ENCODE measurements at places on chromosomes 6 and 20.

- DNase-seq: peak; percentile 71
Measured at GRCh38 chr20:34069341-34070078, 42.5 kb downstream of the EIF2S2 start.

DNA sequence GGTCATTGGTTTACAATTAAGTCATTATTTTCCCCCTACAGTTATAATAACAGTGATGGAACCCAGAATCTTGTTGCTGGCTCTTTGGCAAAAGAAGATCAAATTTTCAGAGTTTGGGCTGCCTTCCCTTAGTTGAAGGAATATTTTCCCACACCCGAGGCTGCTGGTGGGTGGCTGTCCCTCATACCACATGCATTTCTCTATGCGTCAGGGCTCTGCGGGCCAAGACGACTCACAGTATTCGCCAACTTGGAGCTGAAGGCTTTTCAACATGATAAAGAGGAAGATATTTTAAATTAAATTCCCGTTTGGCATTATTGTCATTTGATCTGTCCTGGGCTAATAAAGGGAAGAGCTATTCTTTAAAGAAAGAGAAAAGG is 102.2 kb upstream of the SASH1 start:
- DNase-seq: no peak

DNA sequence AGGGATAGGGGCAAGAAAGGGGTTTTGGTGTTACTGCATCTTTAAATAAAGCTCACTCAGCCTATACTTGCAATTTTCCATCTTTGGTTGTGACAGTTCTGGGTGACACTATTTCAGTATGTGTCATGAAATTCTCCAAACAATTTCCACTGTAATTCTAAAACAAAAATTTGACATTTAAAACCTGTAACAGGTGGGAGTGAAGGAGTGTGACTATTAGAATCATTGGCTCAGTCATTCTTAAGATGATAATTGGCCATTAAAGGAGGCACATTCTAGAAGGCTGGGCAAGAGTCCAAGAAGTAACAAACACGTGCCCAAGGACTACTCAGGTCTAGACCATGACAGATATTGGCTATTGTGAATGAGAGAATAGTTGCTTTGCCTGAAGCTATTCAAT is 153.3 kb upstream of the ARG1 start:
- DNase-seq: no peak

GRCh38 chr6:72832271-72832670 is 210.4 kb downstream of the KCNQ5 start:
- no peak for DNase-seq

DNA sequence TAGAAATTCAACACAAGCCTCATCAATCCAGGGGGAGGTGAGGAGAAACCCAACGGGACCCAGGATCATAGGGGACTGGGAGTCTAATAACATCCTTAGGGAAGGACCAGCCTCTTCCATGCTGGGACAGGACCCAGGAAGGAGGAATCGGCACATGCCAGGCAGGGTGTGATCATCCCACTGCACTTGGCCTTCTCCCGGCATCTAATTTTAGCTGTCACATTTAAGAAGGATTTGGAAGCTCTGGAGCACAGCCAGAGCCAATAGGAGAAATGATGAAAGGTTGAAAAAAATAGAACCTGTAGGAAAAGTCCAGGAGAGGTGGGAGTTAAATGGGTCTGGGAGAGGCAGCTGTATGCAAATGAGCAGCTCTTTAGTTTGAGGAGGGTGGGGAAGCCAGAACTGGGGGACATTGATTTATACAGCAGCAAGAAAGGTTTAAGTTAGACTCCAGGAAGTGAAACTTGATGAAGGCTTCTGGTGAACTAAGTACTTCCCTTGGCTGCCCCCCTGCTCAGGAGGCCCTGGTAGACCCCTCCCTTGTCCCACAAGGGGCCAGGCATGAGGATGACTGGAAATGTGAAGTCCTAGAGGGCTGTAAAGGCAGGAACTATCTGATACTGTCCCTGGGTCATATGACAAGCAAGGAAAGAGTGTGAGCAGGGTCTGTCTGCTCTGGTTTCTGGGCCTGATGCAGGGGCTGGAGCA is 260.3 kb downstream of the LRFN2 start:
- DNase-seq: no peak

DNA sequence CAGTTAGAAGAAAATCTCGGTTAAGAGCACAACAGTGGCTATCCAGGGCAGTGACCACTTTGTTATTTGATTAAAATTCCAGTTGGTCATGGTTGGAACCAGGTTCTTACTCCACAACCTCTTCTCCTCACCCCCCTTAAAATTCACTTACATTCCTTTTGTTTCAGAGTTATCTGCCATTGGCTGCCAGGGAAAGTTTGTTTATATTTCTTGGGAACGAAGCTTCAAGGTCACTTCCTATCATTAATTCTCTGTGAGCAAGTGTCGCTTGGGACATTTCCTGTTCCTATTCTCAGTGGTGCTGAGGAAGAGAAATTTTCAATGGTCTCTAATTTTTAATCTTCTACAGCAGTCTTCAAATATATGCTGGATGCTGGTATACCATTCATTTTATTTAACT is 121.1 kb upstream of the COL21A1 start:
- no peak for DNase-seq

GRCh38 chr6:47059216-47059885 is 17.2 kb upstream of the ADGRF1 start:
- no peak for DNase-seq

- no peak for DNase-seq
Measured at GRCh38 chr6:116446399-116446798, 14.8 kb upstream of the CALHM6 start.

GRCh38 chr6:150491811-150492172 is 107.9 kb upstream of the PLEKHG1 start:
- no peak for DNase-seq

- no peak for DNase-seq
Measured at GRCh38 chr6:146946559-146946958, 257.7 kb upstream of the STXBP5 start.

DNA sequence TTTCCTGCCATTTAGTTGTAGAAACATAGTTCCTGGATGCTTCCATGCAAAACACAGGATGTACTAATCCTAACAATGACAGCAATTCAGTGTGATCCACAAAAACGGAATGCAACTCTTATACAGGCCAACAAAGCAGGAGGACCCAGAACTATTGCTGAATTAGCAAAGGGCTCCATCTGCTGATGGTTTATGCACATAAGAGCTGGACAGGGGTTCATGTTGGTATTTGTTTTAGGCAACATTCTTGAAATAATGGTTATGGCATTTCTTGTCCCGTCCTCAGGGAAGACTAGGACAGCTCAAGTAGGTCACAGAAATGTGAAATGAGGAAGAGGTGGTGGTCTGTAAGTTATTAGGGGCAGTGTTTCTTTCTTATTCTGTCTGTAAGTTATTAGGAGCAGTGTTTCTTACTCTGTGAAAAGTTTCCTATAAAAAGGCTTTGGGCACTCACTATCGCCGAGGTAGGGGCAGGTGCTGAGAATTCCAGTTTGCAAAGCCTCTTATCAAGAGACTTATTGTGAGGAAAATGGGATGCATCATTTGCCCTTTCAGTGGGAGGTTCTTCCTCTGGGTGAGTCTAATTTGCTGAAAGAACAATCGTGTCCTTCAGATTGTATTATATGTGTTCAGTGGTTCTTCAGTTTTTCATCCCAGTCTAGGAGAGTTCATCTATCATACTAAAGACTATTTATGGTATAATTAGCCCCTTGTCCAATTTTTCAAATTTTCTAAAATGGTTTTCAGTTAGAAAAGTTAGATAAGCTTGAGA is 171.1 kb downstream of the MCHR2 start:
- peak; percentile 10 for DNase-seq

DNA sequence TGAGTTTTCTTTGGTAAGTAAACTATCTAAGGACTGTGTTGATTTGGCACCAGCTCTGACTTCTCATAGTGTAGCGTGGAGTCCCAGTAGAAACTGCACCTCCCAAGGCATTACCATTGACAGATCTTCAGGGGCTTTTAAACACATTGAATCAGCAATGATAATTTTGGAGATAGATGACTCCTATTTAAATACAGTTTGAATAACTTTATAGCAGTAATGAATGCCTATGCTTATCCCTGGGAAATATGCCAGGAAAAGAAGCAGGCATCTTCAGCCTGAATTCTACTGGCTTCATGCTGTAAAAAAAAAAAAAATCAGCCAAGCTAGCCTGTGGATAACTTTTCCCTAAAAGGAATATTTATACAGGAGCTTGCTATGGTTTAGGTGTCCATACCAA is 895.9 kb downstream of the EYS start:
- no peak for DNase-seq

- no peak for DNase-seq
Measured at GRCh38 chr6:41040101-41040939, 1.3 kb upstream of the UNC5CL start.

DNA sequence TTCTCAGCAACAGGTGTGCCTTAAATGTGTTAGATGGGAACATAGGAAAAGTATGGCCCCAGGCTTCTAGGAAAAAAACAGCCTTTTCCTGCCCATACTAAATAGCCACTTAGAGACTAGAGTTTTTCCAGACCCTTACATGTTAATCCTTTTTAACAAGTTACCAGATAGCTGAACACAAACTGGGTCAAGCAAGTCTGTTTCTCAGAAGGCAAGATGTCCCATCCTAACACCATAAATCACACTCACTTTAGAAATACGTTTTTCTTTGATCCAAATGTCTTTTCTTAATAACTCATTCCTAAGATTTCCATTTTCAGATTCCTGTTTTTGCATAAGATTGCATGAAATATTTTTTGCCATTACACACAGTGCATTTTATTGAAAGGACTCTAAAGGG is 241.3 kb downstream of the KCNQ5 start:
- no peak for DNase-seq

DNA sequence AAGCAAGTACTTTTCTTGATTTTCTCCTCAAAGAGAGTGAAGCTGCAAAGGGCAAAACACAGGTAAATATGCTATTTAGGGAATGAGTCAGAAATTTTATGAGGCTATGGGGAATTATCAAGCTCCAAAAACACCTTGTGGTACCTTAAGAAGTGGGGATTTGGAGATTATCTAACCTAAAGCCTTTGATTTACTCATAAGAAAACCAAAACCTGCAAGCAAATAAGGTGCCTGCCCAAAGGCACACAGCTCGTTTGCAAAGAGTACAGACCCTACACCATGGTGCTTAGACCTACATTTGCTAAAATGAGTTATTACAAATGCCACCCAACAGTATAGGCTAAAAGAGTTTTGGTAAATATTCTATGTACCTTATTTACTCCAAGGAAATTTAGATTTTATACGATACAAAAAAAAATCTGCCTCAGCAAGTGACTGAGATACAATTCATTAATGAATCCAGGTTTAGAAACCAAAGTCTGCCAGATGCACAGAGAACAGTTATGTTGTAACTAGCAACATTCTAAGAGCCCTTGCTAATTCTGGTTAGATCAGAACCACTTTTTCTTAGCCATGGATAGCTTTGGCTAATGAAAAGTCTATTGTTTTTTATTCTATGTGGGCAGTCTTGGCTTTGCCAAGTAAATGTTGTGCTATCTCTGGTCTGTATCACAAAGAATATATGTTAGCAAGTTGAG is 101.5 kb downstream of the KHDC1L start:
- DNase-seq: no peak

- no peak for DNase-seq
Measured at GRCh38 chr6:5266423-5266822, 5.1 kb downstream of the FARS2 start.

DNA sequence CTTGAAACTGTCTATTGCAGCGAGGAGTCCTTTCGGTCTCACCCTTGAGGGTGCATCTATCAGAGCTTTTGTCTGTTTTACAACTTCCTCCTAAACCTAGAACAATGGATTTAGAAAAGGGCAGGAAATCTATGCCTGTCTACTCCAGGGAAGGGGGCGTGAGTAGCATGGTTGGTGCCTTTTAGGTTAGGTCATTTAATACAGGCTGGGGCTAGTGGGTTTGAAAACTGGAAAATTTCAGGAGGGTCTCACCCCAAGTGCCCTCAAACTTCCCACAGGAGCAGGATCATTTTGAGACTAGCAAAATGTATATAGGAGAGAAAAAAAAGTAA is 33.5 kb upstream of the BMP6 start:
- no peak for DNase-seq

- no peak for DNase-seq
Measured at GRCh38 chr6:37351027-37351426, 2.8 kb upstream of the RNF8 start.

DNA sequence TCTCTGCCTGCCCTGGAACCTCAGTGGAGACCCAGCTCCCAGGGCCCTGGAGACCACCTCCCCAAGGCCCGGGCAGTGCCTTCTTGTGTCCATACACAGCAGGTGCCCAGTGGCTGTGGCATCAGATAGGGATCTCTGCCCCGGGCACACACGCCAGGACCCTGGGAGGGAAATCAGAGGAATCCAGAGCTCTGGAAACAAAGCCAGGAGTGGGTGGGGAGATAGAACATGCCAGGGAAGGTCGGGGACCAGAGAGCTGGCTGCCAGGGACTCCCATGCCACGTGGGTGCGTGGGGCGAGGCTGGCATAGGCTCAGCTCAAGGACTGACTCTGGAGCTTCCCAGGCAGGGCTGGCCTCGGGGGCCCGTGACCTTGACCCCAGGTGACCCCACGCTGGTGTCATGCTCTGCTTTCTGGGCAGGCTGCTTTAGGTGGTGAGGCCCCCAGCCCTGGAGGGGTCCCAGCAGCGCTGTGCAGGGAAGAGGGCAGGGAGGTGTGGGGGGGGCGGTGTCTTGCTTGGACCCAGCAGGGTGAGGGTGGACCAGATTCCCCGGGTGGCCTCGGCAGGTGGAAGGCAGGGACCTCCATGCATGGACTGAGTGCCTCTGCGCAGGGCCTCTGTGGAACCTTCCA is 17.6 kb upstream of the GATA5 start:
- no peak for DNase-seq

DNA sequence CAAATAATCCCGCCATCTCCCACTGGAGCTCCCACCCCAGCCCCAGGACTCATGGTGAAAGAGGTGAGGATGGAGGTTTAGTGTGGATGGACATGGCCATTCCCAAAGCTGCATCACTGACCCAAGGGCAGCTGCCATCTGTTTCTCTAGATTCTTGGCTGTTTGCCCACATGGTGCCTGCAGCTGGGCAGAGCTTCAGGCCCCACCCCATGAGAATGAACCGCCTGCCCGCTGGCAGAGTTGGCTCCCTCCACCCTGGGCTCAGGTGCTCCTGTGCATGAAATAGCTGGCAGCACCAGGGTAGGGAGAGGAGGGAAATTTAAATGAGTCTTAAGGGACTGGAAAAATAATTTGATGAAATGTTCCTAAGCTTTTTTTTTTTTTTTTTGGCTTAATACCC is 17.4 kb downstream of the SCML4 start:
- DNase-seq: no peak

GRCh38 chr20:22686097-22686496 is 101.7 kb upstream of the FOXA2 start:
- no peak for DNase-seq

All from urinary bladder (tissue), 4 donors.